OCI-M1 (cell line): ENCODE measurements at places on chromosomes 3 and 15.

DNA sequence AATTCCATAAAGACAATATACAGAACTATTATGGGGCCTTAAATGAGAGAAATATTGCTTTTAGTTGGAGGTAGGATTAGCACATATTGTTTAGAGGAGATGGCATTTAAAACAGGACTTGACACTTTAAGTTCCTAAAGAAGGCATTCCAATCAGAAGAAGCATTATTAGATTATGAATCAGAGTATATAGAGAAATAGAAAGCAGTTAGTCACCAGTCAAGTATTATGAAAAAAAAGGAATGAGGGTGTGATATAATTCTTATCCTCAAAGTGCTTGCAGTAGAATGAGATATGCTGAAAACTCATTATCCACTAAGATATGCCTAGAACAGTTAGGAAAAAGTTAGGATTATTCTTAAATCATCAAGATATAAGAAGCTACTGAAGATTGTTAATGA lies 456.2 kb downstream of the ZNF385D start:
- DNase-seq, result no peak

DNA sequence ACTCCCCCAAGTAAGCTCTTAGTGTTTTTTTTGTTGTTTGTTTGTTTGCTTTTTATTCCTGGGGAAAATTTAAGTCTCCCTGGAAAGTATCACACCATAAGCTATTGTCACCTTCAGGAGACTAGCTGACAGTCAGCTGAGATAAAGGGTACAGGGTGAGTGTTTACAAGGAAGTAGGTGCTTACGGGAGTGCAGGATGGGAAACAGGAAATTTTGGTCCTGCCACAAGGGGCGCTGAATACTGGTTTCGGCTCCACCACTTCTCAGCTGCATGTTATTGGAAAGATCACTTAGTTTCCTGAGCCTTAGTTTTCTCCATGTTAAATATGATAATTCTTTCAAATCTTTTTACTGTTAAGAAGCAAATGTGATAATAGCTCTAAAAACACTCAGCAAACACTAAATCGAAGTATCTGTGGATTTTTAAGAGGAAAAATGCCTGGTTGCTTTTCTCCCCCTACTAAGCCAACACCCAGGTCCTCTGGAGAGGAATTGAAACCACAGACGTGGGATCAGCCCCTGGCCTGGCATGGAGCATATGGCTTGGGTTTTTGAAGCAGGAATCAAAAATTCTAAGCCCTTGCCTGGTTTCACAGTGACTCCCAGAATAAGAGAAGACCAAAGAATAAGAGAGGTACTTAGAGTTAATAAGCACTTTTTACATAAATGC lies 90.7 kb downstream of the SCN11A start:
- peak; percentile 83 for DNase-seq

GRCh38 chr3:74787011-74787410 lies 172.6 kb upstream of the CNTN3 start:
- no peak for DNase-seq

GRCh38 chr3:10351013-10351735 lies 30.3 kb upstream of the SEC13 start:
- no peak for DNase-seq

DNA sequence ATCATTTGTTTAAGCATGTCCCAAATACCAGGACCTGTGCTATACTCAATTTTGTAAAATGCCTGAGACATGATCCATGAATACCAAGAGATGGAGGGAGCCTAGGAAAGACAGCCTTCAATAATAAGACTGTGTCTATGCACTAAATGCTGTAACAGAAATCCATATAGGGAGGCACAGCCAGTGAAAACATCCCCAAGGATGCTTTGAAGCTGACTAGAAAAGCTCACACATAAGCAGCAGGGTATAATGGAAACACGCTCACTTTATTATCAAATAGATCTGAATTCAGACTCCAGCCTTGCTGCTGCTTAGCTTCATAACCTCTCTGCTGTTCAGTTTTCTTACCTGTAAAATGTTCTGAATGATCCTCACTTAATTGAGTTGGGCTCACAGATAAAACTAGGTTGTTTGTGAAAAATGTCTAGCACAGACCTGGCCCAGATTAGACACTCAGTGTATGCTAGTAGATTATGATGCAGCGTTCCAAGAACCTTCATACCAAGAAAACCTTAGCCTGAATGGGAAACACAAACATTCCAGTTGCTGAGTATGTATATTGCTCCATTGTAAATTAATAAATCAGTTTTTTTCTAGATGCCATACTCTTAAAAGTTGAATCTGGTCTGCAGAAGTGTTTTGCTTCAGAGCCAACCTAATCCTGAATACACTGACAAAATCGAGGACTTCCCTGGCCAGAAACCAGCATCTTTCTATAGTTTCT lies 3.8 kb upstream of the LARP6 start:
- DNase-seq, result no peak

- DNase-seq, result no peak
Measured at GRCh38 chr3:76300746-76301145, 515.4 kb upstream of the ZNF717 start.

- no peak for DNase-seq
Measured at GRCh38 chr3:69767571-69767970, 28.3 kb downstream of the MITF start.

- DNase-seq, result no peak
Measured at GRCh38 chr15:77053709-77054108, 17.2 kb downstream of the TSPAN3 start.

DNA sequence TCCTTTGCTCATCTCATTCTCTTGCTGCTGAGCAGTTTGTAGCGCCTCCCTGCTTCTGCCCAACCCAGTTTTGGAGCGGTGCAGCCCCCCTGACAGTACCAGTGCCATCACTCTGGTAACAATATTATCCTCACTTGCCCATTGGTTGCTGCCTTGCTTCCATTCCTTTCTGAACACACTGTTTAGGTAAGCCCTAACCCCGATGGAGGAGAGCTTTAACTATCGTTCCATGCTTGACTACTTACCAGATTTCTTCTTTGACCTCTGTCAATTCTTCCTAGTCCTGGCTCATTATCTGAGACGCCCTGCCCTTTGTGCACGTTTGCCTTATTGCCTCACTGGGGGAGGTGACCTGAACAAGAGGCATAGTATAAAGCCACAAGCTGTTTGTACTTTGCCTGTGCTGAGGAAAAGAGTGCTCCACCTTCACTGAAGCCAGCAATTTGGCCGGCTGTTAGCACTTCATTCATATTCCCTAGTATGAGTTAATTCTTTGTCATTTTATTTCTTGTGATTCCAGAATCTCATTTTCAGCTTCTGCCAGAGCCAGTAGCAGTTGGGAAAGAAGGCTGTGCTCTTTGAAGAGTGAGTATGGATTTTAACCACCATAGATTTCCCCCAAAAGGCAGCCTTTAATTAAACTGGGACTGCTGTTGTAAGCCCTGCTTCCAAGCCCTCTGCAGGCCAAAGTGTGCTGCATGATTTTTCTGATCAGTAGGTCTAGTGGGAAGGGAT lies 11.9 kb downstream of the ABHD6 start:
- DNase-seq, result no peak

- no peak for DNase-seq
Measured at GRCh38 chr3:146777941-146778340, 172.8 kb upstream of the PLSCR5 start.
